ENCODE measurements at places on chromosomes 12 and 14.

DNA sequence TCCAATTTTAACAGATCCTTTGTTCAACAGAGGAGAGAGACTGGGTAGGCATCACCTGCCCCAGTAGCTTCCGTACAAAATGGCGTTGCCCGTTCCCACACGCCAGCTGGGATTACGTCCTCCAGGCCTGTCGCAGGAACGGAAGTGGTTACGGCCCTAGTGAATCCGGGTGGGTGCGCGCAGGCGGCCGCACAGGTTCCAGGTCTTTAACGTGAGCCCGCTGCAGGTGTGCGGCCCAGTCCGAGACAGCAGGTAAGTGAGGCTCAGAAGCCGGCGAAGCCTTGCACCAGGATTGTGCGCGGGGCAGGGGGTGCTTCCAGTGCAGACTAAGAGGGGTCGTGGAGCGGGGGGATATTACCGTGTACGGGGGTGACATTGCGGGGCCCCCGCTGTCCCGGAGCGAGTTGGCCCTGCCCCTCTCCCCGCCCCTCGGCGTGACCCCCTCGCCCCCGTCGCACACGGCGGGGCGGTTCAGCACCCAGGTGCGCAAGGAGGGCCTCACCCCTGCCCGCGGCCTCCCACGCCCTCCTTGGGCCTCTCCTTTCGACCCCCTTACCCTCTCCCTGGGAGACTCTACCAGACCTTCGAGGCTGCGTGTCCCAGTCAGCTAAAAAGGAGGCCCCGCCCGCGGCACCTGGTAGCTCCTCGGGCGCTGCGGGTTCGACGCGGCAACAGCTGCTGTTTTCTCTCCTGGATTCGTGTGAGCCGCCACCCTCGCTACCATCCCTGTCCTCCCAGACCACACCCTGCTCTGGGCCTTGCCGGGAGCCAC is at the start of gene EXD2:
EXD2 (plus strand) TSS at position 159 of the 772 bp plus-strand sequence. CDS start 17,973 bp downstream, outside the sequence.
- peak; percentile 68 for DNase-seq

- no peak for DNase-seq
These were observed 109.4 kb downstream of the TMEM30B start for GRCh38 chr14:61171727-61172126.

DNA sequence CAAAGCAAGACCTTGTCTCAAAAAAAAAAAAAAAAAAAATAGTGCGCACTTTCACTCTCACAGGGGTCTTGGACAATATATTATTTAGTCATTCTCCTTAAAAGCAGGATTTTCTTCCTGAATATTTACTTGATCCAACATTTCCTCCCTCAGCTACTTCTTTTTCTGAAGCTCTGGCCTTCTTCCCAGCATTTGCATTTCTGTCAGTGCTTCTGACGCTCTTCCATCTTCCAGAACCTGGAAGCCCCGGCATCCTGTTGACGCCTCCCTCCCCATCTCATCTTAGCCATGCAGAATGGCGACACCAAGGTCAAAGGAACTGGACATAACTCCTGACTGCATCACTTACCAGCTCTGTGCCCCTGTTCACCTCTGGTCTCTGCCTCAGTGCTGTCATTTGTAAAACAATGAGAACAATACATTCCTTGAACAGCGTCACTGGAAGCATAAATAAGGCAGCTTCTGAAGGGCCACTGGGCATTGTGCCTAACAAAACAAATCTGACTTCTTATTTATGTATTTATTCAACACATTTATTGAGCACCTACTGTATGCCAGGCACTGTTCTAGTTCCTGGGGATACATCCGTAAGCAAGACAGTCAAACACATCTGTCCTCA is 90.9 kb upstream of the MDM1 start:
- DNase-seq, result no peak

DNA sequence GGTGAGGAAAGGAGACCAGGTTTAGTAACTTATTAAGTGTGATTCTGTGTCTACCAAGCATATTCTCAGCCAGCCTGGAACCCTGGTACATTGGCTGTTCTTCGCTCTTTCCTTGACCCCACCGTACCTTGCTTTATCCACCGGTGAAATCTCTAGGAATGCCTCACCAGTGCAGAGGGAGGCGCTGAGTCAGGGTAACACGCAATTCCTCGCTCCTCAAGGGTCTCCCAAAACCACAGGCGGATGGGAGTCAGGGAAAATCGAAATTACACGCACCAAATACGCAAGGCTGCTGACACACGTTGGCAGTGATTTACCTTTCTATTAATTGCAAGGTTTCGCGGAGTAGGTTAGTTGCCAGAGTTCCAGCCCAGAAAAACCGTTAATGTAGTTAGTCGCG is 845 bp downstream of the L3HYPDH start:
- DNase-seq, result no peak

DNA sequence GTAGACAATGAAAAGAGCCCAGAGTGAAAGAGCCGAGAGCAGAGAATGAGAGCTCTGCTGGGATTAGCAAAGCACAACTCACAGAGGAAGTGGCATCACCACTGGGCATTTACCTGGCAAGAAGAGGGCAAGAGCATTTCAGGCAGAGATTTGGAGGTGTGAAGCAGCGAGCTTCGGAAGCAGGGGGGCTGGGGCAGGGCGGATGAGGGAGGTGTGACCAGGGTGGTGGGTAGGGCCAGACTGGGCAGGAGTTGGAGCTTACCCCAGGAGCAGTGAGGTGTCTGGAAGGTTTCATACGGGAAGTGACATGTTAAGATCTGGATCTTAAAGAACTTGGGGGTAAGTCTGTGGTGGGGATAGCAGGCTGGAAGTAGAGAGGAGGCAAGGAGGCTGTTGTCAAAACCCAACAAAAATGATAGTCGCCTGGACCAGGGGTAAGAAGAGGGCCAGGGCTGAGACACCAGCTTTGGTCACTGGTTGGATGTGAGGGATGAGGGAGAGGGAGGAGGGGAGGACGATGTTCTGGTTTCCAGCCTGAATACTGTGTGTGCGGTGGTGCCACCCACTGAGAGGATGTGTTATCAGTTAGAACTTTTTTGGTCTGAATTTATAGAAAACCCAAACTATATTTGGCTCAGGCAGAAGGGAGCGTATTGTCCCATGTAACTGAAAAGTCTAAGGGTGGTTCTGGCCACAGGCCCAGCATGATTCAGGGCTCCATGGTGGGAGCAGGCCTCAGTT is 5.2 kb downstream of the SMIM41 start:
- DNase-seq, result no peak

GRCh38 chr12:109697877-109698468 is 15.7 kb upstream of the FAM222A start:
- no peak for DNase-seq

DNA sequence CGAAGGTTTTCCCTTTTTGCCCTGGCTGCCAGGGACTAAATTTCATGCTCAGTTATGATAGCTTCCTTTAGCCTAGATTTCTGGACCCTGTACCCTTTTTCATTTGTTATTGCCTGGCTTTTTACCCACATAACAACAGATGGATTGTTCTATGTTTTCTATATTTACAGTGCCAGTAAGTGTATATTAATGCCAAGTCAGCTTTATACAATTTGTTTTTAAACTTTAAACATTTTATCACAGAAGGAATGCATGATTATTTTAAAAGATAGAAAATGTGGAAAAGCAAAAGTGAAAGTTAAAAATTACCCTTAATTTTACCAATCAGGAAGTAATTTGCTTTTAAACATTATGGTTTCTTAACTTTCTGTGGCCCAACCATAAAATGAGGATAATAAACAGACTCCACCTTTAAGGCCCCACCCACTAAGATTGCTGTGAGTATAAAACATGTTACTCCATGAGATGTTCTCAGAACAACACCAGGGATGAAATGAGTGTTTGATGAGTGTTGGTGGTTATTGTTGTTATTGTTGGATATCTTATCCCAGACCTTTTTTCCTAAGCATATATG is 496.8 kb downstream of the EGLN3 start:
- DNase-seq, result no peak

GRCh38 chr12:90407841-90408240 is 547.1 kb downstream of the CCER1 start:
- DNase-seq, result no peak

- DNase-seq, result no peak
These were observed 28.8 kb upstream of the CLMN start for GRCh38 chr14:95348395-95349080.

DNA sequence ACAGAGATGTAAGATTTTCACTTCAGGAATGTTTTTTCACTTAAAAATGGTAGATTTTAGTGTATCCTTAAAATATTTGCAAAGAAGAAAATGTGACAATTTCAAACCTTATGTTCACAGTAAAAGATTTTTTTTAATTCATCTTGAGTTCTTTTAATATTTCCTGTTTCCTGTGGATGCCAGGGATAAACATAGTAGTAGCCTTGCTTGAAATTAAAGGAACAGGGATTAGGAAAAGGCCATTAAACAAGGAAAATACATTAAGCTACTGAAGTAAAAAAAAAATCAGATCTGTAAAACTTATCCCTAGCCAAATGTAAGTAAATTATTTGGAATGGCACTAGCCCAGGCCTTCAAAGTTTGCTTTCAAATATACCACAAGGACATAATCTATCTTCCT is 138.1 kb upstream of the AEBP2 start:
- no peak for DNase-seq

GRCh38 chr14:106201376-106201775 is 675.0 kb downstream of the TMEM121 start:
- no peak for DNase-seq

DNA sequence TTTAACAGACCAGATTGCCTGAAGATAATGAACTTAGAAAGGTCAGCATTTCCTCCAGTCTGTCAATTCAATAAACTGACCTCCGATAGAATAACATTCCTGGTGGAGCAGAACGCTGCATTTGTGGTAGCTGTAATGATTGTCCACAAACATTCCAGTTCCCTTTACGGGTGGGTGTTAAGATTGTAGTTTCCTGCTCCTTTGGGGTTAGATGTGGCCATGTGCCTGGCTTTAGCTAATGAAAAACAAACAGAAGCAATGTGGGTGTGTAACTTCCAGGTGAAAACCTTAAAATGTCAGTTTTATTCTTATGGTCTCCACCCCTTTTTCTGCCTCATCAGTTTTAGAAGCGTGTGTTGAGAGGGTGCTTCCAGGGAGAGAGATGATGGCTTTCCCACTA is 217.3 kb upstream of the CRY1 start:
- no peak for DNase-seq

DNA sequence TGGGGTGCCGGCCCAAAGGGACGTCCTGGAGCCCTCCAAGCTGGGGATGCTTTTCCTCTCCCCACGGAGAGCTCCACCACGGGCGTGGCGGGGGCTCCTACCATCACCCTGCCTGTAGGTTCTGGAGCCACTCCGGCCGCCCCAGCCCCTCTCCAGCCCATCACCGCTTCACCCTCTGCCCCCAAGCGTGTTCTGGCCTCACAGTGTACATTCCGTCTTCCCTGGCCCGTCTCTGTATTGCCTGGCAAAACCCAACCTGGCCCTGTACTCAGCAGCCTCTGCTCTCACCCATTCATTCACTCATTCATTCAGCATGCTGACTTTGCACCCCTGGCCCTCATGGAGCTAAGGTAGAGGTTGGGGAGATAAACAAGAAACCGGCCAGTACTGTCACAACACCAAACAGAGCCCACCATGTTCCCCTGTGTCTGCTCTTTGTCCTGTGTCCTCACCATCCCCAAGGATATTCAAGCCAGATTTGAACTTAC is 20.3 kb downstream of the SLC25A29 start:
- no peak for DNase-seq

GRCh38 chr14:39841088-39841487 is 408.9 kb upstream of the FBXO33 start:
- no peak for DNase-seq

DNA sequence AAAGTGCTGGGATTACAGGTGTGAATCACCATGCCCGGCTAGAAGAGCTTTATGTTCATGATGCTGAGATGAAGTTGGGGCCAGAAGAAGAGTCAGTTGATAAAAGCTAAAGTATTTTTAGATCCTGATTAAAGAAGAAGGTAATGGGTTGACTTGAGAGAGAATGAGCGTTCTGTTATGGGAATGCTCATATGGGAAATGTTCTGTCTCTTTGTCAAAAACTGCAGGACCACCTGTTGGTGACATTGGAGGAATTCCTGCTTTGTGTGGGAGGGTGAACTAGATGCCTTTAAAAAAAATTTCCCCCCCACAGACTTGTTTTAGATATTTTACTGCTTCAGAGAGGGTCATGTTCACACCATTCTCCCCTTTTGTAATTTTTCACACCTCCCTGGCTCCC is 6.7 kb downstream of the WDR20 start:
- no peak for DNase-seq

DNA sequence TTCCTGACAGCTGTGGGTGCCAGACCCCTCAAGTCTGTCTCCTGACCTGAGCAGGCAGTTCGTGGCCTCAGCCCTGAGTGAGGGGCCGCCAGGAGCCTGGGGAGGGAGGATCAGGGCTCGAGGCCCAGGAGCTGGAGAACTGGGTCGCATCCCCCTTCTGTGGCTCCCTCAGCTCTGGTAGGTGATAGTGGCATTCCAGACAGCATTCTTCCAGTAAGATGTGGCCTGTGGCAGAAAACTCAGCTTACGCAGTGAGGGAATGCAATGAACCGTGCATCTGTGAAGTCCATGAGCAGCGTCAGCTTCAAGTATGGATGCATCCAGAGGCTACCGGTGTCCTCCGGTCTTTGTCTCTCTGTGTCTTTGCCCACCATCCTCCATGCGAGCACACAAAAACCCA is 28.4 kb upstream of the FBRSL1 start:
- DNase-seq, result no peak

DNA sequence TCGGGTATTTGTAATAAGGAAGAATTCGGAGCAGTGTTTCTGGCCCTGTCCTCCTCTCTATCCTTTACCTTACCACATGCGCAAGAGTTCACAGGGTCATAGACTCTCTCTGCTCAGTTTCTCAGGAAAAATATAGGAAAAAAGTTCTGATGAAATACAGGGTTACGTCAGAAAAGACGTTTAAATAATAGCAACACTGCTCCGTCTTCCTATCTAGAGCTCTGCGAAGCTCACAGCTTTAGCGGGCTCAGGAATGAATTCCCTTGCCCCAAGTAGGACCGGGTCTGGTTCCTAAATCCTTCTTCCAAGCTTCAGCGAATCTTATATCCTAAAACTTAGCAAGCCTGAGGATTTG is 365 bp downstream of the CCDC59 start:
- no peak for DNase-seq

- DNase-seq, result no peak
These were observed 65.8 kb downstream of the EEA1 start for GRCh38 chr12:92863251-92863650.

GRCh38 chr14:92652413-92653151 is 95.8 kb downstream of the LGMN start:
- DNase-seq, result no peak

- peak; percentile 22 for DNase-seq
These were observed at the start of gene SDSL for GRCh38 chr12:113422030-113422885. SDSL (plus strand) TSS chr12:113422380; CDS start chr12:113427983, 5,603 bp downstream.

DNA sequence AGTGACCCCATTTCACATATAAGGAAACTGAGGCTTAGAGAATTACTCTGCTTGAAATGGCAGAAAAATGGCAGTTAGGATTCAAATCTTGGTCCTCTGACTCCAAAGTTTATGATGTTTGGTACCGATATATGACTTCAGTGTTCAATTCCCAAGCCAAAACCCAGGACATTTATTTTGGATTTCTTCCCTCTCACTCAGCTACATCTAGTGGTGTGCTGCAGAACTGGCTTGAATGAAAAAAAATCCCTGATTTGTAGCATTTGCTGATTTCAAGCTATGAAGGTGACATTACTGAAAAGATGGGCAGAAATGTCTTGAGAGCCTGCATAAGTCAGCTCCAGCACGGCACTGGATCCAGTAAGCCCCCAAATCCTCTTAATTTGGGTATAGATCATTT is 106.4 kb downstream of the EFCAB11 start:
- DNase-seq, result no peak

Data from stimulated activated CD4-positive, alpha-beta T cell treated with anti-CD3 and anti-CD28 coated beads, Interleukin-15, amount 100 ng/mL, for 48 hours (primary cell).